ENCODE measurements at places on chromosomes 3 and 15. TPM values are rescaled to one million over a fixed set of nuclear protein-coding genes. Genes with fewer than 3 reads are reported as not detected.

The SNRPN gene
- 54.2 TPM for total RNA-seq

- no peaks in the 10 kb centered on the region for H3K36me3 ChIP-seq
- H3K27me3 ChIP-seq, result peaks cover 36% of the 10 kb centered on the region
- peak within 1 kb of the TSS; percentile 80 for H3K4me3 ChIP-seq
Observed at GRCh38 chr3:194685718-194686413, at the start of gene FAM43A. Gene FAM43A (plus strand): TSS chr3:194685883. CDS start chr3:194686827, 944 bp downstream.

The FOXB1 gene
- 0.52 TPM for total RNA-seq

The FGD5 gene
- 0.32 TPM for total RNA-seq

- no peak overlapping the region for H3K27ac ChIP-seq
- no peaks in the 10 kb centered on the region for H3K4me1 ChIP-seq
- DNase-seq, result no peak
- H3K4me3 ChIP-seq, result no peak overlapping the region
Observed at GRCh38 chr15:42595626-42596240, 20.3 kb downstream of the STARD9 start.

DNA sequence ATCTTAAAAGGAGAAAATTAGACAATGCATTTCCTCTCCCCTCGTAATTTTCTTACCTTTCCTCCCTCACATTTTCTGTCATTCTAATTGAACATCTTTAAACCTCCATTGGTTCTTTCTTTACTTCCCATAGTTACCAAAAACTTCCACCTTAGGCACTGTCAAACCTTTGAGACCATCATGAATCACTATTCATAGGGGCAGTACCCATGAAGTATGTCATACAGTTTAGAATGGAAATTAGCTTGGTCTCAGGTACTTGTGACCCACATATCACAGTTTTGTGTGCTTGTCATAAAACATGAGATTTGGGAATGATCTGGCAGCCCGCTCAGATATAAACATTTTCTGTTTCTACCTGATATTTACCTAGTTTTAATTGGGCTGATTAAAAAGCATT lies 50.1 kb downstream of the KCNMB3 start:
- H3K27me3 ChIP-seq, result no peaks in the 10 kb centered on the region
- no peak overlapping the region for H3K27ac ChIP-seq
- DNase-seq, result no peak
- H3K36me3 ChIP-seq, result peaks cover 21% of the 10 kb centered on the region
- no peak overlapping the region for H3K4me3 ChIP-seq

GRCh38 chr3:18345015-18345367 lies 80.1 kb downstream of the SATB1 start:
- H3K36me3 ChIP-seq, result peaks cover 37% of the 10 kb centered on the region
- no peak overlapping the region for H3K27ac ChIP-seq
- no peaks in the 10 kb centered on the region for H3K4me1 ChIP-seq
- H3K27me3 ChIP-seq, result peaks cover 3% of the 10 kb centered on the region

GRCh38 chr3:16839271-16840100 lies 45.3 kb upstream of the PLCL2 start:
- no peaks in the 10 kb centered on the region for H3K36me3 ChIP-seq
- H3K4me1 ChIP-seq, result peaks cover 71% of the 10 kb centered on the region
- H3K27me3 ChIP-seq, result no peaks in the 10 kb centered on the region
- H3K4me3 ChIP-seq, result no peak overlapping the region

DNA sequence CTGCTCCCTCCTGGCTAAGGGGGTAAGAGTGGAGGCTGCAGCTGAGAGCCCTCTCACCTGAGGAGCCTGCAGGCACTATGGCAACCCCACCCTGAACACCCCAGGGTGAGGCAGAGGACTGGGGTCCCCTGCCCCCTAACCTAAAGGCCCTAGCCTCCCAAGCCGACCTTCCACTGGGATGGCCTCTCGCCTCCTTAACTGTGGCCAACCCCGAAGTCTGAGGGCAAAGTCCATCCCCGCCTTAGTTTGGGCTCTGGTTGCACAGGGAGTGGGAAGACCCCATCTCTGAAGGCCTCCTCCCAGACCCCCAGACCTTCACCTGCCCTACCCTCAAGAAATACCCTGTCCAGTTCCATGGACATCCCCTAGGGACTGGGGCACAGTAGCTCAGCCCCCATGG lies 100.6 kb upstream of the PRR23E start:
- no peaks in the 10 kb centered on the region for H3K36me3 ChIP-seq
- no peak overlapping the region for H3K27ac ChIP-seq
- no peak for DNase-seq
- H3K4me3 ChIP-seq, result no peak overlapping the region
- H3K27me3 ChIP-seq, result no peaks in the 10 kb centered on the region
- no peaks in the 10 kb centered on the region for H3K4me1 ChIP-seq

- H3K4me3 ChIP-seq, result no peak overlapping the region
- peaks cover 3% of the 10 kb centered on the region for H3K27me3 ChIP-seq
- H3K36me3 ChIP-seq, result no peaks in the 10 kb centered on the region
- no peak overlapping the region for H3K27ac ChIP-seq
Observed at GRCh38 chr3:57062101-57062631, 1.7 kb downstream of the SPATA12 start.

The AVEN gene
- 8.7 TPM for total RNA-seq

DNA sequence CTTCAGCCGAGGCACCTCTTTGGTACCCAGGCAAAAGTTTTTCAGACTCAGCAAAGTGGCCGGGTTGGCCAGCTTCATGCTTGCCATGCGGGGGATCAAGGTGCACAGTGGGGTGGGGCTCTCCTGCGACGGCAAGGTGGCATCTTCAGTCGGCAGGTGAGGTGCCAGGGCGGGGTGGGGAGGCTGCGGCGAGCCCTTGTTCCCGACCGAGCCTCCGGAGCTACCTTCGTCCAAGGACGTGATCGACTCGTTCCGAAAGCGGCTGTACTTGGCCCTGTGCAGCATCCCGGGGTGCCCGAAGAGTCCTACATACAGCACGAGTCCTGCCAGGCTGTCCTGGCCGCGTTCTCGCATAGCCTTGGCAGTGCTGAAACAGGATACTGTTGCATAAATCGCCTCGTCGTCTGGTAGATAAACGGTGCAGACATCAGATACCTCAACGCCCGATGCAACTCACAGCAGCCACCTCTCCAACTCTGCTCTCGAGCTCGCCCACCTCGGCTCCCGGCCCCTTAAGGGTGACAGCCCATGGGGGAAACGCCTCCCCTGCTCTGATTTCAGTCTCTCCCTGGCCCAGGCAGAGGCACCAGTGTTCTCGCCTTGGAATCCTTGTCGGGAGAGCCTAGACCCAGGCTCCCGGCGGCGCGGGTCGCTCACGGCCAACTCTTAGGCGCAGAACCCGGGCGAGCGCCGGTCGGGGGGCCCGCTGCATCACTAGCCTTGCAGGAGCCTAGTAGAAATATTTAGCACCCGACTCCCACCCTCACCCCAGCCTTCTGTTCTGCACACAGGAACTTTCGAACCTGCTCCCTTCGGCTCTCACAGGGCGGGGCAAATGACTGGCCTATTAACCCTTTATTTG lies 826 bp downstream of the SHC4 start:
- peak overlapping the region; percentile 69 for H3K4me3 ChIP-seq
- peaks cover 50% of the 10 kb centered on the region for H3K4me1 ChIP-seq
- peaks cover 22% of the 10 kb centered on the region for H3K27me3 ChIP-seq
- peak; percentile 26 for DNase-seq
- H3K36me3 ChIP-seq, result peaks cover 6% of the 10 kb centered on the region

DNA sequence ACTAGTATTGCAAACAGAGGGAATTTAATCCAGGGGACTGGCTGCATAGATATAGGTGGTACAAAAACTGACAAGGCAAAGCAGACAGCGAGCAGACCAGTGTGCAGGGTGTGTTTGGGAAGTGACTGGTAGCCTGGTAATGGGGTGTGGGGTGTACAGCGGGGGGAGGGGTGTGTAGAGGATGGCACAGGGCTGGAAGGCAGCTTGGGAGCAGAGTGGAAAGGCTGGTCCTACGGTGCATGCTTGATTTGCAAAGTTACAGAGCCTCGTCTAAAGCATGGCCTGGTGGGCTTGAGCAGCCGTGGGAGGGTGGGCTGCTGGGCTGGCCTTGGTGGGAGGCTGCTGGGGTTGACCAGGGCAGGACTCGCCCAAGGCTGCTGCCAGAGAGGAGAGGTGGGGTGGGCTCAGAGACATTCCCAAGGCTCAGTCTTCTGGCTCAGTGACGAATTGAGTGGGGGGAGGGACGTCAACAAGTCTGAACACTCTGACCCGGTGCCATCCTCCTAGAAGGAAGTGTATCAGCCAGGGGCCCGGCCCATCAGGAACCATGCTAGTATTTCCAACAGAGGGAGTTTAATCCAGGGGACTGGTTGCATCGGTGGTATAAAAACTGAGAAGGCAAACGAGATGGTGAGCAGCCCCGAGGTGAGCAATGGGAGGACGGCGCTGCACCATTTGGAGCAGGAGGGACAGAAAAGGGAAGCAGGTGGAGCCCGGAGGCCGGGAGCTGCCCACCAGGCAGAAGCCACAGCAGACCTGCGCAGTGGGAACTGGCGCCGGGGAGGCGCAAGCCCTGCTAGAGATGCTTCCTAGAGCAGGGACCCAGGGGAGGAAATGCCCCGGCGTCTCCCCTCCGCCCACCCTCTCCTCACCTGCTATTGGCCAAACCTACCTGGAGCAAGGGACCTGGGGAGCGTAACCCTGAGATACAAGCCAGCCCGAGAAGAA lies 29.2 kb downstream of the CPN2 start:
- H3K4me3 ChIP-seq, result no peak overlapping the region
- H3K36me3 ChIP-seq, result no peaks in the 10 kb centered on the region
- no peak overlapping the region for H3K27ac ChIP-seq
- no peak for DNase-seq
- peaks cover 29% of the 10 kb centered on the region for H3K27me3 ChIP-seq

DNA sequence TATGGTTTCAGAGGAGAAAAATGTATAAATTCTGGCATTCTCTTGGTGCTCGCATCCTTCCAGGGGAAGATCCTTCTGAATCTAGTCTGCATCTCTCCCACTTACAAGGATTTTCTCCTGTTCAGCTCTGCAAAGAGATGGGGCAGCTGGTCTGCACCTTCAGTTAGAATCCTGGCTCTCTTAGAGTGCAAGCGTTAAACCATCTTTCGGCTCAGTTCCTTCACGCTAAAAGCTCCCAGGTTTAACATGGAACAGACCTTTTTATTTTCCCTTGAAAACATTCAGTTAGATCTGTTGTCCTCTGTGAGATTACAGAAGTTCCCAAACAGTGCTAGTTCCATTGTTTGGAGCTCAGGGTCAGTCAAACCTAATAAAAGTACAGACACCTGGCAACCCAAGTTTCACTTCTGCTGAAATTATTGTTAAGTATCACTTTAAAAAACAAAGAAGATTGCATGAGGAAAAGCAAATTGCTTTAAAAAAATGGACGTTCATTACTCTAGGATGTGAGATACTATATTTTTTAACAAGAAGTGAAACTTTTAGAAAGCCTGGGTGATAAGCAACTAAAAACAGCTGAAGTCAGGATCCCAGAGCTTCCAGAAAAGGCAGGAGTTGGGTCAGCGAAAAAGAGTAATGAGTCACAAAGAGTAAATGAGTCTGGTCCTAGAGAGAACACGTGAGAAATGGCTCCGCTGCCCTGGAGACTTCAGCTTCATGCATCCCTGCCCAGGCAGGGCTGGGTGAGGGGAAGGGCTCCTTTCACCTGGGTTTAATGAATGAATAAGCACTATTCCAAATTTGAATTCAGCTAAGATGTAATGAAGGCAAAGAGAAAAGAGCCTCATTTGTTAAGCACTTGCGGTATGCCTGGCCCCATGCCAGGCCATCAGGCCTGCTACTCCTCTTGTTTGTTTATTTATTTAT lies 63.3 kb downstream of the ABTB1 start:
- no peak overlapping the region for H3K27ac ChIP-seq
- peaks cover 24% of the 10 kb centered on the region for H3K4me1 ChIP-seq
- H3K27me3 ChIP-seq, result peaks cover 19% of the 10 kb centered on the region
- H3K4me3 ChIP-seq, result no peak overlapping the region
- no peak for DNase-seq
- H3K36me3 ChIP-seq, result no peaks in the 10 kb centered on the region

GRCh38 chr3:111794711-111795110 lies 64.4 kb upstream of the PHLDB2 start:
- no peak for DNase-seq
- no peak overlapping the region for H3K27ac ChIP-seq
- no peaks in the 10 kb centered on the region for H3K4me1 ChIP-seq
- no peaks in the 10 kb centered on the region for H3K27me3 ChIP-seq

DNA sequence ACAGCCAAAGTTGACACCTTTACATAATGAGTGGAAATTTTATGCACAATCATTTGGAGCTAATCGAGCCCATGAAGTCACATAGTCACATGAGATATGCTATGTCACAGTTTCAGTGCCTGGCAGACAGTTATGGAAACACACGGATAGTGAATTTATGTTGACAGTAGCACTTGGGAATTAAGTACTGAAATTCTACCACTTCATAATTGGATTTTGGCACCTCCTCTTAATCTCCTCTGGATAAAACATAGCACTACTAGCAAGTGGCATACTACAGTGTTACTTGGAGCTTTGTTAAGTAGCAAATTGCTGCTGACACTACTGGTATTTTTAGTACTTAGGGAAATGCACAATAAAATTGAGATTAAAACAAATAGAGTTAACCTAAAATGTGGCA lies 1679.4 kb downstream of the OTOL1 start:
- no peaks in the 10 kb centered on the region for H3K27me3 ChIP-seq
- H3K4me3 ChIP-seq, result no peak overlapping the region
- no peak for DNase-seq
- no peak overlapping the region for H3K27ac ChIP-seq
- H3K36me3 ChIP-seq, result no peaks in the 10 kb centered on the region
- no peaks in the 10 kb centered on the region for H3K4me1 ChIP-seq

The MESP2 gene
- total RNA-seq, result not detected

GRCh38 chr3:154656486-154656885 lies 226.5 kb upstream of the GPR149 start:
- no peaks in the 10 kb centered on the region for H3K27me3 ChIP-seq
- no peaks in the 10 kb centered on the region for H3K4me1 ChIP-seq
- H3K4me3 ChIP-seq, result no peak overlapping the region
- DNase-seq, result no peak
- H3K27ac ChIP-seq, result no peak overlapping the region

The FAM227B gene
- total RNA-seq, result 3.7 TPM

The GOLGA8G gene
- not detected for total RNA-seq

DNA sequence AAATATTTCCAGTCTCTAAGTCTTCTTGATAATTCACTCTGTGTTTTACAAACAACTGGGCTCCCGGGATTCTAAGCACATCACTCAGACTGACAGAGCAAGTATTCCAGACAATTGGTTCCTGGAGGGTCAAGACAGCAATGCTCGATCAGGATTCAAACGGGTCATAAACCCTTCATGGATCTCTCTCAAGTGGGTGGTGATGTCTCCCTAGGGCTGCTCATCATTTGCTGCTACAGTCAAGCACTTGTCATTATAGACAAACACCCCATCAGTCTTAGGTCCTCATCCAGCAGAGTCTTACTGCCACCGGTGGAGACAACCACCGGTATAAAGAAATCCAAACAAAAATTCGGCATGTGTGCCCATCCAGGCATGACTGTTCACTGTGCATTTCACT lies 921.1 kb downstream of the FHIT start:
- no peaks in the 10 kb centered on the region for H3K27me3 ChIP-seq
- DNase-seq, result no peak
- H3K36me3 ChIP-seq, result no peaks in the 10 kb centered on the region
- no peak overlapping the region for H3K27ac ChIP-seq
- H3K4me1 ChIP-seq, result peaks cover 4% of the 10 kb centered on the region
- no peak overlapping the region for H3K4me3 ChIP-seq

GRCh38 chr3:160701490-160701889 lies 24.5 kb downstream of the ARL14 start:
- H3K27ac ChIP-seq, result no peak overlapping the region
- H3K4me3 ChIP-seq, result no peak overlapping the region
- no peak for DNase-seq
- H3K4me1 ChIP-seq, result no peaks in the 10 kb centered on the region

The MESP1 gene
- 2.4 TPM for total RNA-seq

All from activated CD8-positive, alpha-beta T cell treated with anti-CD3 and anti-CD28 coated beads, Interleukin-2, amount 10 ng/mL, durations not matched to agents 7 days and 5 days (primary cell).